ENCODE measurements at places on chromosomes 4 and X.

- no peaks in the 10 kb centered on the region for H3K27me3 ChIP-seq
- H3K4me3 ChIP-seq: no peak overlapping the region
These were observed 138.9 kb downstream of the EVC2 start for GRCh38 chr4:5569451-5569850.

DNA sequence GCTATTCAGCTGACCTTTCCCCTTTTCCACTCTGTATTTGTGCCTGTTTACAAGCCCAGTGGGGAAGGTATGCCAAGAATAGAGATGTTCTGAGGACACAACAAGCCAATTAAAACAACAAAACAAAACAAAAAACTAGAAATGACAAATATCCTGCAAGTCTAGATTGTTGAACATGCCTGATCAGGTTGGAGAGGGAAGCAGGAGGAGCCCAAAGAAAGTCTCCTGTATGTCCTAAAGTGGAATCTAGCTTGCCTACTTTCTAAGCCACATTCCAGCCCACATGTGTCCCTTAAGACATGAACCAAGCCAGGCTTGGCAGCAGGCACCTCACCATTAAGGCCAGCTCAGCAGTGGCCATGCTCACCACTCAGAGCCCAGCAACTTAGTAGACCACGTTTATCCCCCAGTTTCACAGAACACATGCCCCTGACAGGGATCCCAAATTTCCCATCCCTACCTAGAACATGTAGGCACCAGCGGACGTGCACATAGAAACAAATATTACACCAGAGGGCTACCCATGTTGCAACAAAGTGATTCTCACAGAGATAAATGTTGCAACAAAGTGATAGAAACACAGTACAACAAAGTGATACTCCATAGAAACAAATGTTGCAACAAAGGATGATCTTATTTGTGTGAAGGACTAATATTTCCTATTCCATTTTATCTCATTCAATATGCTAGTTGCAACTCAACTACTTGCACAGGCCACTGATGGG lies 48.3 kb downstream of the CD99L2 start:
- H3K27me3 ChIP-seq: no peaks in the 10 kb centered on the region
- no peak overlapping the region for H3K27ac ChIP-seq
- H3K4me3 ChIP-seq: no peak overlapping the region
- H3K4me1 ChIP-seq: peaks cover 7% of the 10 kb centered on the region

GRCh38 chr4:37910091-37910486 lies 19.2 kb downstream of the TBC1D1 start:
- no peak overlapping the region for H3K4me3 ChIP-seq
- H3K27ac ChIP-seq: no peak overlapping the region
- H3K27me3 ChIP-seq: no peaks in the 10 kb centered on the region
- H3K4me1 ChIP-seq: peaks cover 29% of the 10 kb centered on the region
- ATAC-seq: no peak

DNA sequence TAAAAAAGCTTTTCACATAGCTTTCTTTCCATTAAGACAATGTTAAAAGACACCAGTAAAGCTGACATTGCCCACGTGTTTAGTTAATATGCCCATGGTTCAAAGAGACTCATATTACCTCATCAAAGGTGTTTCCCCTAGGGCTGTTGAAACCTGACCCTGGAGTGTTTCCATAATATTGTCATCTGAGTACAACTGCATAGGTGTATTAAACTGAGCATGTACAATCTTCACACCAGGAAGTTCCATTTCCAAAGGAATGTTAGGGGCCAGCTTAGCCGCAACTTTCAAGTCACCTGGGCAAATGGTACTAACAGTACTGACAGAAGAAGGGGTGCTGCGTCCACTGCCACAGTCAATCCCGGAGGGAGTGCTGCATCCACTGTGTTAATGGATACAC lies 27.1 kb downstream of the PDLIM3 start:
- peaks cover 57% of the 10 kb centered on the region for H3K27me3 ChIP-seq
- H3K36me3 ChIP-seq: no peaks in the 10 kb centered on the region
- no peak overlapping the region for H3K27ac ChIP-seq
- peaks cover 3% of the 10 kb centered on the region for H3K4me1 ChIP-seq
- ATAC-seq: no peak
- no peak overlapping the region for H3K4me3 ChIP-seq

GRCh38 chrX:19889582-19890342 lies 2.4 kb upstream of the SH3KBP1 start:
- H3K27me3 ChIP-seq: no peaks in the 10 kb centered on the region
- ATAC-seq: no peak
- H3K4me3 ChIP-seq: no peak overlapping the region

GRCh38 chrX:100265179-100265578 lies 144.9 kb downstream of the PCDH19 start:
- no peak overlapping the region for H3K4me3 ChIP-seq
- no peak overlapping the region for H3K27ac ChIP-seq
- H3K4me1 ChIP-seq: no peaks in the 10 kb centered on the region
- no peaks in the 10 kb centered on the region for H3K36me3 ChIP-seq
- H3K27me3 ChIP-seq: no peaks in the 10 kb centered on the region

Data from stimulated activated memory B cell treated with anti-CD40 and anti-IgM and Interleukin-4, amounts not matched to agents 10 μg/mL and 1 μg/mL and 100 μg/mL, for 72 hours (primary cell).